Retinal pigment epithelial cell (primary cell): ENCODE measurements at places on chromosomes 5 and 9.

GRCh38 chr9:128553728-128554127, 1.3 kb downstream of the SPTAN1 start:
- peak; percentile 33 for DNase-seq

GRCh38 chr5:110376281-110376951, 350.1 kb downstream of the TMEM232 start:
- peak; percentile 60 for DNase-seq

DNA sequence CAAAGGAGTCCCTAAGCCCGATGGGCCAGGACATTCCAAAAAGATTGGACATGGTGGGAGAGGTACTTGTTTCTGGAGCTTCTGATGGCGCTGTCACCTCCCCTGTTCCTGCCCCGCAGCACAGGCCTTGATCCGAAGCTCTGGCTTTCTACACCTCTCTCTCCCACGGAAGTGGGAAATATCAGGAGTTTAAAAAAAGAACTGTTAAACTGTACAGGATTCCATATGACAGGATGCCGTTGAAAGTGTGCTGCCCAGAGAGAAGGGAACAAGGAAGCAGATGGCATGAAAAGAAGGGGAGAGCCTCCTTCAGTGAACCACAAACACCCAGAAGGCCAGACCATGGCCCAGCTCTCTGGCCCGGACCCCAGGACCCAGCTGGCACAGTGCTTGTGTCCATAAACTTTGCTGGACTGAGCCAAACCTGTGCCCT, 26.8 kb upstream of the SLC2A8 start:
- no peak for DNase-seq

GRCh38 chr9:90783552-90783951, 18.1 kb upstream of the SYK start:
- DNase-seq = no peak

- DNase-seq = no peak
Measured at GRCh38 chr5:124377386-124377785, 369.1 kb downstream of the ZNF608 start.

GRCh38 chr9:123725389-123725788, 204.5 kb downstream of the DENND1A start:
- no peak for DNase-seq

DNA sequence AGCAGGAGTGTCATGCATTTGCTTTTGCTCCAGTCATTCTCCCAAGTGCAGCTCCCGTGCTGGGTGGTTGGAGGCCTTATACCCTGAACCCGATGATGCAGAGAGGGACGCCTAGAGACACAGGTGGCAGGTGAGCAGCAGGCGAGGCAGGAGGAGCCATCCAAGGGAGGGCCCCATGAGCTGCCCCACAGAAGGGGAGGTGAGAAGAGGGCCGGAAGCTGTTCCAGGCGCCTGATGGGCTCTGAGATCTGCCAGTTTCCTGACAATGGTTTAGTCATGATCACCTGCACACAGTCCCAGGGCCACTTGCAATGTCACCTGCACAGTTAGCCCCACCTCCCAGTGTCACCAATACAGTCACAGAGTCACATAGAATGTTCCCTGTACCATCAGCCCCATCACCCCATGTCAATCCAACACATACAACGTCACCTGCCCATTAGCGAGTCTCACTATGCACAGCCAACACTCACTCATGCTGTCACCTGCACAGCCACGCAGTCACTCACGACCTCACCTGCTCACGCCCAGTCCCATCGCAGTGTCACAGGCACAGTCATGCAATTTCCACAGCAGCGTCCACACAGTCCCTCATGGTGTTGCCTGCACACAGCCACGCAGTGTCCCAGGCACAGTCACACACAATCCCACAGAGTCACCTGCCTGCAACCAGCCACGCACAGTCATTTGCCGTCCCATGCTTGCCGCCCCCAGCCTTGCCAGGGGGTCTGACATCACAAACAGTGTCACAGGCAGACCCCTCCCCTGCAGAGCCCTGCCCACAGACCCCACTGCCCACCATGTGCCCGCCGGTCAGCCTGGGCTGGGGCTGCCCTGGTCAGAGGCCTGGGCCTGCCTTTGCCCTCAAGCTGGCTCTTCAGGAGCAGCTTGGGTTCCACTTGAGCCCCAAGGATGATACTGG, 113.4 kb downstream of the LHX2 start:
- no peak for DNase-seq

DNA sequence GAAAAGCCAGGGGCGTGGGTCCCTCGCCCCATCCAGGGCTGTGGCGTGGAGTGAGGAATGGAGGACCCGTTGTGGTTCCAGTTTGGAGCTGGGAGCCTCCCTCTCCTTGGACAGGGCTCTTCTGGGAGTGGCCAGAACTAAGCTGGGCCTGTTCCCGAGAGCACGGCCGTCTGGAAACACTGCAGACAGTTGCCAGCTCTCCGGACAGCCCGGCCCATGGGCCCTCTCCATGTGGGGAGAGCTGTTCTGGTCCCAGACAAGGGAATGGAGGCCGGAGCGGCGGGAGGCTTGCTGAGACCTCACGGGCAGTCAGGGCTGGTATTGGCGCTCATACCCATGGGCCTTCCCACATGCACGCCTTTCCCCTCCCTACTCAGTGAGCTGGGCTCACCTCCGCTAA, 45.2 kb upstream of the FCN2 start:
- no peak for DNase-seq

DNA sequence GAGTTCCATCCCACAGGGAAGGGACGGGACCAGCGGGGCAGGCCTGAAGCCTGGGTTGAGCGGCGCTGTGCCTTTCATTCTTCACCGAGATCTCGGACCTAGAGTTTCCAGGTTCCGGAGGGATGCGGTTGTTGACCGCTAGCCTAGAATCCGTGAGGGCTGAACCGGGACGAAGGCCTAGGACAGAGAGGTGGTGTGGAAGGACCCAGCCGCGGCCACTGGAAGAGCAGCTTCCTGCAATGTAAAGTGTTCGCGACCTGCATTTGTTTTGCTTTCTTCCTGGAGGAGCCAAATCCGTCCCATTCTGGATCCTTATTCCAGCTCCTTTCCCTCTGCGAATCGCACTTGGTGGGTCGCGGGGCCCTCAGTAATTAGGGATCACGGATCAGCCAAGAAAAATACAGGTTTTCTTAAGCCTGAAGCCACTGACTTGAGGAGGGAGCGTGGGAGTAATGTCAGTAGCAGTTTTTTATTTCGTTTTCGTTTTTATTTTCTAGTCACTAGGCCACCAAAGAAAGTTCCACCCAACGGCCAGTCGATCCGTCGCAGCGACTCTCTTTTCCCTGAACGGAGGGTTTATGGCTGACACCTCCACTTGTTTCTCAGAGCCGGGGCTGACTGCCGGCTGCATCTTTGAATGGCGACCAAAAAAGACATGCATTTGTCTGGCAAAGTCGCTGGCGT, 48.6 kb downstream of the ANXA2R start:
- DNase-seq = no peak

DNA sequence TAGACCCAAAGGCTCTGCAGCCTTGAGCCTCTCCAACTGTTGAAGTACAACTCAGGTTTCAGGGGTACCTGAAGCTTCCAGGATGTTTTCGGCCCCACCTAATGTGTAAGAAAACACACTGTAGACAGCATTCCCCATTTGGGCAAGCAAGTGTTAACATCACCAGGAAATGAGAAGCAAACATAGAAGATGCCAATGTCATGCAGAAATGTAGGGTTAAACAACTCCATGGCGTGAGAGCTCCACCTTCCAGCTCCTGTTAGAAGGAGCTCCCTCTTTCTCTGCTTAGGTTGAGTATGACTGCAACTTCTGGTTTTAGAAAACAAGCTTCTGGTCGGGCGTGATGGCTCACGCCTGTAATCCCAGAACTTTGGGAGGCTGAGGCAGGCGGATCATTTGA, 31.0 kb upstream of the DENND1A start:
- no peak for DNase-seq

DNA sequence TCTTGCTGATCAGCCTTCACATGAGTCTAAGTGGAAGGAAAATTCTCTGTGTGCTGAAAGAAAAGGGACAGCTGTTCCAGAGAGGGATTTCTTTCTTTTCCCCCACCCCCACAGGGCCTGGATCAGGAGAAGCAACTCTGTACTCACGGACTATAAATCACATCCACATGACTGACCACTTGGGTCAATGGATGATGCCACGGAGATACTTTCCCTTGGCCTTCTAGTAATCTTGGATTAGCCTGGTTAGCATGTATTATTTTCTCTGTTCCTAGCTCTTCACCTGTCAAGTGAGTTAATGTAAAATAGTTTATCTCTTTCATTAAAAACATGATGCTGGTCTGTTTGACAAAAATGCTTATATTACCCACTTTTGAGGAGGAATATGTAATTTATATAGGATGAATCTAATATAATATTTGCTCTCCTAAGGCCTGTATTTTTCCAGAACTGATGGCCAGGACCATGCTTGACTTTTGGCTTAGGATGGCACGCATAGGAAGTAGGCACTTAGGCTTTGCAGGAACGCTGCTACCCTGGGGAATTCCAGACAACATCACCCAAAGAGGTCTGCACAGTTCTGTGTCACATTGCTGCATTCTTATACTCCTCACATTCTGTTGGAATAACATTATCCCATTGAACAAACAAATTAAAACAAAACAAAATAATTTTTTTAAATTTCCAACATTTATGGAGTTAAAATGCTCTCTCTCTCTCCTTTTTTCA, 892.1 kb downstream of the TLE1 start:
- DNase-seq = no peak

DNA sequence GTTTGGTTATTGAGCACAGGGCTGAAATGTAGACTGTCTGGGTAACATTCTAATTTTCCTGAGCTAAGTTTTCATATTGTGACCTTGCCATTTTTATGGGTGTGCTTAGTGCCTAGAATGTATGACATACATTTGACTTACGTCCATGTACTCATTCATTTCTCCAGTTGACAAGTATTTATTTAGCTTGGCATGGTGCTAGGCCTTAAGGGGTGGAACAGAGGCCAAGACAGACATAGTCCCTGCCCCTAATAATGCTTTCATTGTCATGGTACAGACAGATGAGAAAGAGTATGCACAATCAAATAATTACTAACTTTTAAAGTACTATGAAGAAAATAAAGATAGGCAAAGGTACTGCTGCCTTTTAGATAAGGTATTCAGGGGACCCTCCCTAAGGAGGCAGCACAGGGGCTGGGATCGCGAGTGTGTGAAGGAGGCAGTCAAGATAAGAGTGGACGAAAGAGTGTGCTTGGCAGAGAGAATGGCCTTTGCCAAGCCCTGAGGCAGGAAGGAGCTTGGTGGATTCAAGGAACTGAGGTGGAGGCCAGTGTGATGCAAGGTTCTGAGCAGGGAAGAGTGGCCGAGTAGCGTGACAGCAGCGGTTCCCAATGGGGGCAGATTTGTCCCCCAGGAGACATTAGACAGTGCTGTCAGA, 128.0 kb downstream of the PIP5K1B start:
- DNase-seq = no peak
